Activated CD8-positive, alpha-beta T cell treated with anti-CD3 and anti-CD28 coated beads, Interleukin-2, amount 10 ng/mL, durations not matched to agents 7 days and 5 days (primary cell): ENCODE measurements at places on chromosomes 5 and 9. TPM values are rescaled to one million over a fixed set of nuclear protein-coding genes. Genes with fewer than 3 reads are reported as not detected.

GHR gene
- not detected for total RNA-seq

- no peaks in the 10 kb centered on the region for H3K4me1 ChIP-seq
- H3K36me3 ChIP-seq = no peaks in the 10 kb centered on the region
- no peak overlapping the region for H3K27ac ChIP-seq
- H3K4me3 ChIP-seq = no peak overlapping the region
These were observed 1095.9 kb downstream of the EFNA5 start for GRCh38 chr5:106574820-106575219.

- no peak overlapping the region for H3K4me3 ChIP-seq
- DNase-seq = no peak
- H3K27me3 ChIP-seq = peaks cover 6% of the 10 kb centered on the region
These were observed 9.9 kb downstream of the PAPPA start for GRCh38 chr9:116163293-116164055.

DNA sequence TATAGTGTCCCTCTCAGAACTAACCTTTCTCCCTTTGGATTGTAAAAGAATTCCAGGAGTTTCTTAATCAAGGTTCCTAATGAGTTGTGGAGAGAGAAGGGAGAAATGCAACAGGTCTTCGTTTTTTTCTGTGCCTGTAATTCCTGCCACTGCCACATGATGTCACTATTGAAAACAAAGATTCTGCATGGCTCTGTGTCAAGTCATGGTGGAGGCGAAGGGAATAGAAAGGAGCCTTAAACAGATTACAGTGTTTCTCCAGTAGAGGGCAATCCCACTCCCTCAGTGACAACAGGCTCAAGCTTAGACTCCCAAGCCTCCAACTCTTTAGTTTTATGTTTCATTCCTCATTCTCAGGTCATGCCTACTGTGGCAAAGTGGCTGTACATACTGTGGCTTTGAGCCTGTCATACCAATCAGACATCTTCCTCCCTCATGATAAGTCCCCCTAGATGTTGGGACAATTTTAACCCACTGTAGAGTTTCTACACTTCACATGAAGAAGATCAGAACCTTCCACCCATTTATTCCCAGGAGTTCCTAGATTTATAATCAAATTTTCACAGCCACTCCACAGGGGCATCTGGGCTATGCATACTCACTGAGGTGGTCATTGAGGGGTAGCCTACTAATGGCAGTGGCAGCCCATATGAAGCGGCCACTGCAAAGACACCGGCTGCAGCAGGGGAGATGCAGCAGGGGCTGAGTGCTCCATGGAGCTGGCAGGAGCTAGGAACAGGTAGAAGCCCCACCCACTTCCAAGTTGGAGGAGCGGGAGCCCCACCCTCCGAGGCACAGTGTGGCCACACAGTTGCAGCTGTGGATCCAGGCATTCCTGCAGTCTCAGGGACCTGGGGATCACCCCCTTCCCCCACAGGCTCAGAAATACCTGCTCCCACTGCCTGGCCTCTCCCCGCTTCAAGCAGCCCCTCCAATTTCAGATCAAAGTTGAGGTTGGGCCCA is 97.4 kb upstream of the TRIM32 start:
- no peaks in the 10 kb centered on the region for H3K27me3 ChIP-seq
- H3K4me3 ChIP-seq = no peak overlapping the region
- no peaks in the 10 kb centered on the region for H3K36me3 ChIP-seq
- H3K4me1 ChIP-seq = no peaks in the 10 kb centered on the region
- peak; percentile 38 for DNase-seq

DNA sequence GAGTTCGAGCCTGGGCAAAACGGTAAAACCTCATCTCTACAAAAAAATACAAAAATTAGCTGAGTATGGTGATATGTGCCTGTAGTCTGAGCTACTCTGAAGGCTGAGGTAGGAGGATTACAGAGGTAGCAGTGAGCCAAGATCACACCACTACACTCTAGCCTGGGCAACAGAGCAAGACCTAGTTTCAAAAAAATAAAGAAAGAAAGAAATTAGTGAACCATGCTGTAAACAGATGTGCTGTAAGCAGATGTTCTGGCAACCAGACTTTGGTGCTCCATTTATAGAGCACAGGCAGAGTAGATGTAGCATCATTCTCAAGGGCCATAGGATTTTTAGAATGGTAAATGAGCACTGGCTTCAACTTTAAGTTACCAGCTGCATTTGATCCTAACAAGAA is 115.4 kb downstream of the ST8SIA4 start:
- H3K27me3 ChIP-seq = no peaks in the 10 kb centered on the region
- no peak for DNase-seq
- H3K4me3 ChIP-seq = no peak overlapping the region
- peaks cover 14% of the 10 kb centered on the region for H3K4me1 ChIP-seq
